ENCODE measurements at places on chromosomes 2 and 18. TPM values are rescaled to one million over a fixed set of nuclear protein-coding genes. Genes with fewer than 3 reads are reported as not detected.

GRCh38 chr2:95024371-95024770 lies 1.1 kb upstream of the MAL start:
- no peak overlapping the region for H3K27ac ChIP-seq
- no peak overlapping the region for H3K4me3 ChIP-seq
- no peak for DNase-seq
- H3K4me1 ChIP-seq: peaks cover 8% of the 10 kb centered on the region
- no peaks in the 10 kb centered on the region for H3K27me3 ChIP-seq
- H3K36me3 ChIP-seq: no peaks in the 10 kb centered on the region

GRCh38 chr18:21598726-21599584 lies 1.5 kb downstream of the ESCO1 start:
- peaks cover 7% of the 10 kb centered on the region for H3K4me1 ChIP-seq
- H3K27ac ChIP-seq: peak overlapping the region; percentile 100
- no peaks in the 10 kb centered on the region for H3K36me3 ChIP-seq
- peak; percentile 36 for DNase-seq
- H3K4me3 ChIP-seq: peak overlapping the region; percentile 84

CNTNAP5 gene
- not detected for total RNA-seq

SDC1 gene
- 32.0 TPM for total RNA-seq

PELI1 gene
- total RNA-seq: 7.9 TPM

Data from HCT116 (cell line).